ENCODE measurements at places on chromosomes 4 and X.

DNA sequence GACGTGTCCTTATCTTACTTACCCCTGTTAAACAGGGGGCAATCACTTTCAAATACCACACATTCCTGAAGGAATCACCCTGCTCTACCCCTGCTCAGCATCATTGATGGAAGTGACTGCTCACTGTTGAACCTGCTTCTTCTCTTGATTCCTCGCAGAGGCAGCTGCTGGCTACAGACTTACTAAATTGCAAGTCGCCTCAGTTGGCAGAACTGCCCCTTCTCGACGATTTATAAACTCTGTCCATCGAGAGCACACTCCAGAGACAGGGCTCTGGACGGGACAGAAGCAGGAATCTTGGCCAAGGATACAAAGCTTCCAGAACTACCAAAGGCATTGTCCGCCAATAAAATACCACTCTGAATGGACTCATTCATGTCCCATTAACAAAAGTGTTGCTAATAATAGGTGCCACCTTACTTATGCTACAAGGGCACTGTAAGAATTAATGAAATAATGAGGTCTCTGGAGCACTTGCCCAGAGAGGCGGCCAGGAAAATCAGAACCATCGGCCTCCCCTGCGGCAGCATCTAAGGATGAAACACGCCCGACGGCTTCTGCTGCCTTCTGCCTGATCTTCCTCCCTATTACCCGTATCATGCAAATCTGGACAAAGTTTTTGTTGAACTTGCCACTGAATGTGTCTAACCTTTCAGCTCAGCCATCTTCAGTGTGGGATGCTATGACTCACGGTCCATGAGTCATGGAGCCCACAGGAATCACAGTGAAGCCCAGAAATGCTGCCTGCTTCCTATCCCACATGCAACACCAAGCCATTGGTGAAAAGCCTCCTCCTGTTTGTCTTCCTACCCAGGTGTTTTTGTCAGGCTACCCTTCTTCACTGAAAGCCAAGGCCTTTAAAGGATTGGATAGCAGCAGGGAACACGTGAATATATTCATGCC lies 164.9 kb downstream of the MAML3 start:
- peak; percentile 96 for DNase-seq

GRCh38 chr4:807792-808191 lies 18.1 kb downstream of the CPLX1 start:
- no peak for DNase-seq

DNA sequence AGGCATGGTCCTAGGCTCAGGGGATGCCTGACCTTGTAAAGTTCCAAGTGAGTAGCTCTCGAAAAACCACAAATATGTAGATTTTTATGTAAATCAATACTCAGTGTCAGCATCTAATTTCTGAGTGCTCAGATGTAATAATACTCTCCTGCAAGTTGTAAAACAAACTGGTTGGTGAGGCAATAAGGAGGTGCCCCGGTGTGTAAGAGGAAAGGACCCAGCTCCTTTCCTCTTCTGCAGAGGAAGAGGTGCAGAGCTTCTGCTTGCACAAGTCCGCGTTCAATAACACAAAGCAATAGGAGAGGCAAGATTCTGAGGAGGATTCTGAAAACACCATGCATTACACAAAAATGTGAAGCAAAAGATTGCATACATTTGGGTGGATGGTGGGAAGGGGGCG lies 43.6 kb upstream of the ENPP6 start:
- no peak for DNase-seq

GRCh38 chrX:17291171-17291900 lies 83.7 kb upstream of the NHS start:
- DNase-seq = no peak

DNA sequence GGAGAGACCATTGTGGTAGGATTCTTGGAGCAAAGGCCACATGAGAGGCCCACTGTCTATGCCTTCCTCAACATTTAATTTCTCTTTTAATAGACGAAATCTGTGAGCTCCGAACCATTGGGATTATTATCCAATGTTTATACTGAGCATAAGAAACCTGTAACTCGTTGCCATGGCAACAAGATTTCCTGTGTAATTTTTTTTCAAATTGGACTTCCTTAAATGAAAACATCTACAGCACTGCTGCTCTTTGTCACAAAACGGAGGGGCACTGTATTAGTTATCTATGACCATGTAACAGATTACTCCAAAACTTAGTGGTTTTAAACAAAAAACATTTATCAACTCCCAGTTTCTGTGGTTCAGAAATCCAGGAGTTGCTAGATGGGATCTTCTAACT lies 38.7 kb downstream of the PPP1R2C start:
- DNase-seq = peak; percentile 39

DNA sequence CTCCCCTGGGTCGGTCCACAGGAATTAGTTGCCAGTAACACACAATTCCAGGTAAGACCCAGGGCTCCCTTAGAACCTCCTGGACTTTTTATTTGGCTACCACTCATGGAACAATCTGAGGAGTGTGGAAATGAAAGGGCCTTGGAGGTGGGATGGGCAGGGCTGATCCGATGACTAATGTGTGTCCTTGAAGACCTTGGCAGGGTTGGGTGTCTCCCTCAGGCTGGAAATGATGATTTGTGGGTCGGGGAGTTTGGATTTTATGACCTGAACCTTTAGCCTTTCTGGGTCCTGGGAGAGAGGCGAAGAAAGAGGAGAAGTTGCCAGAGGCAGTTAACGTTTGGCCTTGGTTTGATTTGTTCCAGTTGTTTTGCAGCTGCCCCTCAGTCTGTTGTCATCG lies 425.0 kb downstream of the MID1IP1 start:
- DNase-seq = no peak

DNA sequence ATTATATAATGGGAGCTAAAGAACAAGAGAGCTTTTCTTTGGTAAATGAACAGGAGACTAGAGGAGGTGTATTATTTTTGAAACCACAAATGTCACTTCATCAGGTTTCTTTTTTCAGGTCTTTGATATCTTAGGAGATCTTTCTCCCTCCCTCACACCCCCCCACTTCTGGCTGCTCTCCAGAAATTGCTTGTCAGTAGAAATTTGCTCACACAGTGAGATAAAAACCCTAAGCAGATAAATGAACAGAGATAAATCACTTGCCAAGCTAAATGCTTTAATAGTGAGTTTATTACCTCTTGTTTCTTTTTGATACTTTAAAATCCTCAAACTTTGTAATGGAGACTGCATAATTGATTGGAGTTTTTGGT lies 421.2 kb upstream of the TENM3 start:
- DNase-seq = peak; percentile 7

DNA sequence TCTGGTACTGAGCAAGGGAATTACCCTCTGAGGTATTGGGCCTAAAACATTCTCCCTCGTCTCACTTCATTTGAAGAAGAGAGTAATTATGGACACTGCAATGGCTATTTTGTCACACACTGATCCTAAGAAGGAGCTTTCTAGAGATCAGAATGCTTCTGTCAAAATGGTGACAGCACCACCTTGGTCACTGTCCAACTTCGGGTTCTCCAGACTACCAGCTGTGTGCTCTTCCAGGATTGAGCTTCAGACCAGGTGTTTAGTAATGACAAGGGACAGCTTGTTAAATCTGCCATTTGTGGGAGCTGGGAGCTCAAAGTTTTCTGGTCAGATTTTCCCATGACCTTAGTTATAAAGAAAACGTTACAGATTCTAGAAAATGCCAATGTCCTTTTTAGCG lies 105.4 kb downstream of the POLA1 start:
- no peak for DNase-seq

- no peak for DNase-seq
Measured at GRCh38 chr4:38306482-38307071, 346.4 kb downstream of the PTTG2 start.

DNA sequence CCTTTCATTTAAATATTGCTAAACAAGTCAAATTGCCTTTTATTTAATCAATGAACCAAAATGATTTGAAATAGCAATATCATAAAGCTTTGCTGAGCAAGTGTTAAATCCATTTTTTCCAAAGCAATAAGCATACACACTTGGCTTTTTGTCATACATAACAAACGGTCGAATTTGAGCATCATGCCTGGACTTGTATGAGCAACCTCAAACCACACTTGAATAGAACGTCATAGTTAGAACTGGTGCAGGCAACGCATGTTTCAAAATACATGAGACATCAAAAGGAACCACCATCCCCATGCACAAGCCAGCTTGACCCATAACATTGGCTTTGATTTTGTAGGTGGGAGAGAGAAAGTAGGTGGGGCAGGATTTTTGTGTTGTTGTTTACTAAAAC lies 812.3 kb upstream of the FRG1 start:
- no peak for DNase-seq

GRCh38 chr4:1571165-1572009 lies 112.7 kb downstream of the FAM53A start:
- no peak for DNase-seq

GRCh38 chr4:106497271-106497670 lies 128.7 kb upstream of the GIMD1 start:
- DNase-seq = peak; percentile 25

DNA sequence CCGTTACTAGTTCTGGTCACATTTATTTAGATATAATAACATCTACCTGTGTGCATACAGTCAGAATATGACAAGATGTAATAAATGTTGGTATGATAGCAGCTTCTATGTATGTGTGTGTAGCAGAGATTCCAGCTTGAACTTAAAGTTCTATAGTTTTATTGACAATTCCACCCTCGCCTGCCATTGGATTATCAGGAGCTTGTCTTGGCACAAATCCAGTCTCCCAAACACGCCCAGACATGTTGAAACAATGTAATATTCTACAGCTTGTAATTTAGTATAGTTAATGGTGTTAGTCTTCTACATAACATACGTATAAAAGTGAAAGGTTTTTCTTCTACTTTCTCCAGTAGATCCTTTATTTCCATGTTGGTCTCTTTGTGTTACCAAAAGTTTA lies 44.4 kb downstream of the BBS12 start:
- DNase-seq = no peak

GRCh38 chr4:112274959-112275358 lies 10.7 kb downstream of the TIFA start:
- no peak for DNase-seq

- DNase-seq = no peak
Measured at GRCh38 chr4:139076016-139076744, 60.6 kb downstream of the NOCT start.

- no peak for DNase-seq
Measured at GRCh38 chr4:5882947-5883346, 9.9 kb downstream of the CRMP1 start.

DNA sequence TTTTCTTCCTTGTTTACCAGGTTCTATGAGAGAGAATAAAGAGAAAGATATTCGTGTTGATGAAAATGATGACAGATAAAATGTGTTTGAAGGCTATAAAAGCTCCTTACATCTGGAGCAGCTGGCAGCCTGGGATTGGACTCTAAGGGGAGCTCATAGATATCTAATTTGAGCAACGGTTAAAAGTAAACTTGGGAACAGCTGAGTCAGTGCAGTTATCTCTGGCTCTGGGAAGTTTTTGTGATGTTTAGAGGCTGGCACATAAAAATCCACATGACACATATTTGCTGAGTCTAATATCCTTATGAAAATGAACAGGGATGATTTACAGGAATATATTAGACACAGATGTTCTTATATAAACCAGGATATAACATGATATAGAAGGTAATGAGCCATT lies 331.8 kb upstream of the TENM3 start:
- DNase-seq = peak; percentile 70

DNA sequence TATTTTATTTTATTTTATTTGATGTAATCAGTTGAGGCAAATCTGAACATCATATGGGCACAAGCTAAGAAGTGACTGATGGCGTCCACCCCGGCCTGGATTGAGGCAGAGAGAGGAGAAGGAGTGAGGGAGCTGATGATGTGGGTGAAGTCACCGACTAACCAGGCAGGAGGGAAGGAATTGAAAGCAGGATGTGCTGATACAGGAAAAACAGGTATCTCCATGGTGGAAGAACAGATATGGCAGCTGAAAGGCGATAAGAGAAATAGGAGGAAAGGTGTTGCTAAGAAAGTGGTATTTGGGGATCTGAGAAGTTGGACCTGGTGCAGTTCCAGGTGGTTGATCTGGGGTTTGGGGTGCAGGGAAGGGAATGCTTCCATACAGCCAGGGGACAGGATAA lies 37.6 kb upstream of the GYPB start:
- DNase-seq = no peak

DNA sequence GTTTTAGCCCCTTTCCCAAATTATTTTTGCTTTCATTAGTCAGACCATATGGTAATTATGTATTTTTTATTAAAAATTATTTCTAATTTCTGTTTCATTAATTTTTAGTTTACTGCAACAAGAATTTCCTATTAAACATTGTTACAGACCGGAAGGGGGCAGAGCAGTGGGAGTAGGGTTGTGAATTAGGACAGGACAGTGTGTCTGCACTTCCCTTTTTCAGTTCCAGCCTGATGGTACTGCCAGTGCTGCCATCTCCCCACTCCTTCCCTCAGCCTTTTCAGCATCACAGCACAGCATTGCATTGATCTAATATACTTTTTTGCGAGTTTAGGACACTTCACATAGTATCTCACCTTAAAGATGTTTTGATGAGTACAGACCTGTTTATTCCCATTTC lies 76.5 kb downstream of the STIM2 start:
- no peak for DNase-seq

GRCh38 chrX:118286066-118286762 lies 59.7 kb upstream of the WDR44 start:
- no peak for DNase-seq

GRCh38 chrX:129777218-129778030 lies 2.3 kb upstream of the SASH3 start:
- DNase-seq = no peak

DNA sequence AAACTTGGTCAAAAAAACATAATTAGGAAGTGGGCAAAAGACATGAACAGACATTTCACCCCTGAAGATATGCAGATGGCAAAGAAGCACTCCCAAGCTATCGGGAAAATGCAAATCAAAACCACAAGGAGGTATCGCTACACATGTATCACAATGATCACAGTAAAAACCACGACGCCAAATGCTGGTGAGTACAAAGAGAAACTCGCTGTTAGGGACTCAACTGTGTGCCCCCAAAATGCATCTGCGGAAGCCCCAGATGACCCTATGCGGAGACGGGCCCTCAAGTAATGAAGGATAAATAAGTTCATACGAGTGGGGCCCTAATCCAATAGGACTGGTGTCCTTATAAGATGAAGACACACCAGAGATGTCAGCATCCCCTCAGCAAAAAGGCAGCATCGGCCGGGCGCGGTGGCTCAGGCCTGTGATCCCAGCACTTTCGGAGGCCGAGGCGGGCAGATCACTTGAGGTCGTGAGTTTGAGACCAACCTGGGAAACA lies 10.2 kb downstream of the GAK start:
- DNase-seq = no peak

DNA sequence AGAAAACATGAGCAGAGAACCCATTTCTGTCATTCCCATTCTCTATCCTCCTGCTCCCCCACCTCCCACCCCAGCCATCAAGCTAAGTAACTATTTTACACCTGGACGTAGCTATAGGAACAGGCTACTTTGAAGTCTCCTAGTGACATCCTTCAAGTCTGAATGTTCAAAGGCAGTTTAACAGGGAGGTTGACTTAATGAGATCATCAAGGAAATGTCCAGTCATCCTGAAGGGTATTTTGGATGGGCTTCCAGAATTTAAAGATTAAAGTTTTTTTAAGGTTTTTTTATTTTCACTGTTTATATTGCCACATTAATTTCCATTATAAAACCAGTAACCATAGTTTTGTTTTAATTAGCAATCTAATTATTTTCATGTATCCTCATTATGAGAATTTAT lies 41.1 kb downstream of the HPF1 start:
- DNase-seq = peak; percentile 26
